Activated CD4-positive, alpha-beta T cell treated with anti-CD3 and anti-CD28 coated beads for 36 hours (primary cell): ENCODE measurements at places on chromosomes 5 and 9. TPM values are rescaled to one million over a fixed set of nuclear protein-coding genes. Genes with fewer than 3 reads are reported as not detected.

Gene CATSPER3
- total RNA-seq: 0.40 TPM

DNA sequence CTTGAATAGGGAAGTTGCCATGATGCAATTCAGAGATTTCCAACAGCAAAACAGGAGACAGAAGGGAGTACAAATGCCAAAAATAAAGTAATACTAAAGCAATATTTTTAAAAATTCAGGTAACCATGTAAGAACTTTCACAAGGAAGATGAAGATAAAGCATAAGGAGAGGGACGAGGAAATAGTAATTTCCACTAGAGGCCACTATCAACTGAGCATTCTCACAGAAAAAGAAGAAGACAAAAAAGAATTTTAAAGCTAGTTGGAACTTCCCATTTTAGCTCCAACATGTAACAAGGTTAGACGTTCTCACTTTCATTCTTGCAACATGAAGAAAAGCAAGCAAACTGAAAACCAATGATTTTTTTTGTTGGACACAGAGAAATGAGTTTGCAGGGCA, 779.9 kb upstream of the CDH6 start:
- DNase-seq: no peak

GRCh38 chr5:19584131-19584530, 403.9 kb downstream of the CDH18 start:
- no peak for DNase-seq

Gene TPRN
- 5.8 TPM for total RNA-seq

DNA sequence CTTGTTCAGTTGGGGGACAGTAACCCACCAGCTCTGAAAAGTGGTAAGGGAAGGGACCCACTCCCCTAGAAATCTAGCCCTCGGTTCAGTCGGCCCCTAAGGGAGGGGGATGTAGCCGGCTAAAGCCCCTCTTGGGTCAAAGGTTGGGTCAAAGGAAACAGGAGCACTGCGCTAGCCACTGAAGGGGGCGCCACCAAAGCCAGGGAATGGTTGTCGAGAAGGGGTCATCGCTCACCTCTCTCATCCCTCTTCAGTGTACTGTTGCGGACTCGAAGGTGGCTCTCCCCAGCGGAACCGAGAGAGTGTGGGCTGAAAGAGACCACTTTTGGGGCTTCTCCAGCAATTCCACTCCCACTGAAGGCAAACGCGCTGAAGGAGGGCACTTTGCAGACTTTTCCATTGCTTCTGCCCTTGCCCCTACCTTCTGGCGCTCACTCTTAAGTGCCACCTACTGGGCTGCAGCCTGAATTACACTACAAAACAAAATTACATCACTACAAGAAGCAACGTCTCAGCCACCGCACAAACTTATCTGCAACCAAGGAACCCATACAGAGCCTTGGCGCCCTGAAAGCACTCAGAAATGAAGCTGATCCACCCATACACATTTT, 396.9 kb downstream of the PDE4D start:
- DNase-seq: peak; percentile 33

- DNase-seq: no peak
Measured at GRCh38 chr9:134967547-134967930, 49.8 kb upstream of the FCN1 start.

DNA sequence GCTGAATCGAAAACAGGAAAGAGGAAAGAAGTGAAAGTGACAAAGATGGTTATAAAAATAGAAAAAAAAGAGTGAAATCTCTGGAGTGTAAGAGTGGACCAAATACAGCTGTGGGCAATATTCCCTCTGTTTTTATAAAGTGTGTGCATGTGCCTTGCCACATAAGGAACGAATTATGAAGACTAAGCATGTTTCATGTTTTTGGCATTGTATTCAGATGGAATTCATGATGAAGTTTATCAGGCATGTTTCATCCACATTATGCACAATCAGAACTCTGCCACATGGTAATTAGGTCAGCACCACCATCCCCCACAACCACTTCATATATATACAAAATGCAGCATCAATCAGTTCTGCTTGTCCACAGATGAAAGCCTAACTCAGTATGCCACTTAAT, 348.0 kb downstream of the ZNF608 start:
- no peak for DNase-seq

DNA sequence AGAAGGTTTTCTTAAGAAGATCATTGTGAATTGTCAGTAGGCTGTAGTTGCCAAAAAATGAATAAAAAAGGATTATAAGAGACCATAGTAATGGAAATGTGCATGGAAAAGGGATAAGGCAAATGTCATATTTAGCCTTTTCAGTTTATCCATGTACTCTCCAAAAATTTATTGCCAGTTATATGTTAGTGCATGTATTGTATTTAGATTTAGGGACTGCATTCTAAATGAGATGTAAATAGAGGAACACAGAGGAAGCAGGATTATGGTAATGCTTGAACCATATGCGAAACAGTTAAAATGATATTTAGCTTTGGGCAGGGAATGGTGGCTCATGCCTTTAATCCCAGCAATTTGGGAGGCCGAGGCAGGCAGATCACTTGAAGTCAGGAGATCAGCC, 33.0 kb downstream of the DDX46 start:
- no peak for DNase-seq

Gene NXNL2
- not detected for total RNA-seq

GRCh38 chr5:136056771-136057335, 28.1 kb downstream of the TGFBI start:
- no peak for DNase-seq

Gene TMEM245
- 24.5 TPM for total RNA-seq

DNA sequence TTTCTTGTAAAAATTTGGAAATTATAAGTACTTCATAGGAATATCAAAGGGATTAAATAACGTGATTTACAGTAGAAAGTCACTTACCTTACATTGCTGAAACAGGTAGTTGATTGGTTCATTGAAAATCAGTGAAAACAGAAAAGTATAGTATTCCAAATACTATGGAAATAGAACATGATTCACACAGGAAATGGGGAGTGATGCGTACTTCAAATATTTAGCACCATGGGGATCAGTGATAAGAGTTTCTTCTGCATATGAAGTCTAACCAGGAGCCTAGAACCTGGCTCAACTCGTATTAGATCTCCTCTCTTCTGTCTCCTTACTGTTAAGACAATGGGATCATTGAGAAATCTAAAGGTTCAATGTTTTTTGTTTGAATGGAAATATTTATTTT, 133.3 kb downstream of the FAM174A start:
- no peak for DNase-seq

DNA sequence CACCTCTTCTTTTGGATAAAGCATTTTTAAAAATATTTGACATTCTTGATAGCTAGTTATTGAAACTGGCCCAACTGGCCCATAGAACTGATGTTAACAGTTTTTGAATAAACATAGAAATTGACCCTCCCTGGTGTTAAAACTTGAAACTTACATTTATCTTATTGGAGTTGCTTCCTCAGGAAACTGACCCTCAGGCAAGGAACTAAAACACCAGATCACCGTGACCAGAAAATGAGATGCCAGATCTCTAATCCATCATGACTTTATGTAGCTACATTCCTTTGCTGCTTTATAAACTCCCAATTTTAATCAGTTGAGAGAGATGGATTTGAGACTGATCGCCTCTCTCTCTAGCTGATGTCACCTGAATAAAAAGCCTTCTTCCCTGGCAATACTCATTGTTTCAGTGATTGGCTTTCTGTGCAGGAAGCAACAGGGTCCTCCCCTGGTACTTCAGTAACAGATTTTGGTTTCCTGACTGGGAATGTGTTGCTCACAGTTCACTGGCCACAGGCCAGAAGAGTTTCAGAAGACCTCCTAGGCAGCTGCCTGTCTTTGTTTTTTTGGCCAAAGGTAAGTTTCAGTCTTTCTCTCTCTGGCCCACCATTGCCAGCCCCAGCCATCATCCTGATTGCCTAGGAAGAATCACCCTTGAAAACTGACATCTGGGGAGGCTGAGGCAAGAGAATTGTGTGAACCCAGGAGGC, 212.4 kb downstream of the DTWD2 start:
- DNase-seq: no peak

GRCh38 chr5:86675311-86675710, 57.6 kb downstream of the COX7C start:
- DNase-seq: no peak

Gene CXXC5
- total RNA-seq: 1.1 TPM

GRCh38 chr9:26891726-26892125, 876 bp downstream of the CAAP1 start:
- no peak for DNase-seq

Gene DEPDC1B
- 34.2 TPM for total RNA-seq

DNA sequence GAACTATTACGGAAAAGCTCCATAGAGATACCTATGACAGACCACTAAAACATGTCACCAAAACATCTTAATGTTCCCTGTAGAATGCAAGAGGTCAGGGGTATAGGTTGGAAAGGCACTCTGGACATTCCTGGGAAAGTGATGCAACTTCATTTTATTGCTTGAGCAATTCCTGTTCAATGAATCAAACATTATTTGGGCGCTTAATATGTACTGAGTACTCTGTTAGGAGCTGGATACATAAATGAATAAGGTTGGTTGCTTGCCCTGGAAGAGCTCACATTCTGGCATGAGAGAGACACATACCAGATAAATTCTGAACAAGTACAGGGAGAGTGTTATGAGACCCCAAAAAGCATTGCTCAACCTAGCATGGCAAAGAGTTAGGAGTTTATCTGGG, 408.9 kb upstream of the DMAC1 start:
- DNase-seq: no peak

- peak; percentile 5 for DNase-seq
Measured at GRCh38 chr5:132257131-132258101, at the start of gene PDLIM4. PDLIM4 (plus strand) TSS chr5:132257696; CDS start chr5:132257735, 39 bp downstream.

Gene RHOBTB3
- 3.5 TPM for total RNA-seq

- DNase-seq: no peak
Measured at GRCh38 chr9:4967523-4967922, 17.5 kb upstream of the JAK2 start.

Gene DMGDH
- total RNA-seq: 0.50 TPM

Gene NINJ1
- 77.4 TPM for total RNA-seq

Gene GFI1B
- not detected for total RNA-seq

- DNase-seq: no peak
Measured at GRCh38 chr5:43425983-43426382, 13.8 kb upstream of the CCL28 start.

GRCh38 chr5:133372293-133372937, 239.9 kb downstream of the FSTL4 start:
- no peak for DNase-seq

GRCh38 chr9:36717276-36717675, 144.6 kb downstream of the MELK start:
- DNase-seq: no peak

DNA sequence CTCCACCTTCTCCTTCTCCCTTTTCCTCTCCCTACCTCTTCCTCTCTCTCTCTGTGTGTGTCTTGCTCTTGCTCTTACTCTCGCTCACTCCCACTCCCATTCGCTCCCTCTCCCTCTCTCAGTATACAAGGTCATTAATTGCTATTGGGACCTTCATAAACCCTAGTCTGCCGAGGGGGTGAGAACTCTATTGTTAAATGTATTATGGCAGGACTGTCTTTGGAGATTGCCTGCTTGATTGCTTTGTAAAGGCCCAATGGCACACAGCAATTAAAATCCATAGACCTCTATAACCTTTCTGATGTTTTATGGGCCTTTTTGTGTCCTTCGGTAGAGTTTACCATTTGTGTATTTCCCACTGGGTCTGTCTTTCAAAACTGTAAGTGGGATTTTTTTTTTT, 465.9 kb downstream of the ANXA1 start:
- no peak for DNase-seq

- DNase-seq: no peak
Measured at GRCh38 chr5:4192111-4192510, 596.5 kb downstream of the IRX1 start.

Gene EFNA5
- not detected for total RNA-seq

GRCh38 chr9:73081979-73082657, 69.5 kb upstream of the ANXA1 start:
- DNase-seq: no peak

GRCh38 chr5:111227226-111227782, 3.1 kb downstream of the CAMK4 start:
- no peak for DNase-seq

DNA sequence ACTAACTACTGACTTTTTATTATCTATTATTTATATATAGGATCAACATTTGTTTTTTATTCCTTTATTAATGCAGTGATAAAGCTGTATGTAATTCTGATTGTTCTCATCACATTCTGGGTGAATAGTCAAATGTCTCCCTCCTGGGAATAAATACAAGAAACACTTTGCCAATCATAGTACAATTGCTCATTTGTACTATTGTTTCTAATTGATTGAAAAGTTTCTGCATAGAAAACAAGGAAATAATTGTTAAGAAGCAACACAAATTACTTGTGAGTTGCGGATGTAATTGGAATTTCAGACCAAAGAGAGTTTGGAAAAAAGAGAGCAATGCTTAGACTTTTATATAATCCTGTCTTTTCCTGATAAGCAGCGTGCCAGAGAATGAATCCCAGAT, 1013.9 kb downstream of the EFNA5 start:
- no peak for DNase-seq

GRCh38 chr9:93713716-93714115, 137.3 kb downstream of the PHF2 start:
- no peak for DNase-seq

DNA sequence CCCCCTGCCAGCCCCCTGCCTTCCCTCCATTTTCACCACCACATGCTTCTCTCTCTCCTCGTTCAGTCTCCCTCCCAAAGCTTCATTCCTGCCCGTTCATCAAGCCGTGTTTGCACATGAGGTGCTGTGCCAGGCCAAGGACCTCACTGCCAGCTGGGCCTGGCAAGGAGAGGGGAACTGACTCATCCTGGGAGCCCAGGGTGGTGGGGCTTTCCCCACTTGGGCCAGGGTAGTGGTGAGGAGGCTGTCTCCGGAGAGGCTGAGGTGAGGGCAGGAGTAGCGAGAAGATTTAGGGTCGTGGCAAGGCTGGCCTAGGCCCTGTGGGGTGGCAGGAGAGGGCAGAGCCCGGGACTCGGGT, 30.4 kb upstream of the NOTCH1 start:
- DNase-seq: peak; percentile 42

DNA sequence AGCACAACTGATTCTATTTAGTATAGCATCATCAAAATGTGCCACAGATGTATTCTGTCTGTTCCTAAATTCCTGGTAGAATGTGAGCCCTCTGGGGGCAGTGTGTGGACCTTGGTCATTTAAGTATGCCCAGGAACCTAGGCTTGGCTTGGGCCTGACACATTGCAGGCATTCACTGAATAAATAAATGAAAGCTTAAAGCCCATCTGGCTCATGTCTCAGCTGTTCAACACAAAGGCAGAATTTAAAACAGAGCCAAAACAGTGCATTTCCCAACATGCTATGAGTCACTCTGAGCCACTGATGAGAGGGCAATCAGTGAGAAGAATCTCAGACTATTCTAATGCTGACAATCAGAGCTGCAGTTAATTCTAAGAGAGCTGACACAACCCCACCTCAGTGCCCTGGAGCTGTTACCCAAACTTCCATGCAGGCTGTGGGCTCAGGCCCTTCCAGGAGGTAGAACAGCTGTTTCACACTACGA, 8.1 kb downstream of the FAM193B start:
- no peak for DNase-seq

Gene CDKN2B-AS1
- total RNA-seq: 0.21 TPM
